RPMI7951 (cell line): ENCODE measurements at places on chromosomes 6 and 20. TPM values are rescaled to one million over a fixed set of nuclear protein-coding genes. Genes with fewer than 3 reads are reported as not detected.

GRCh38 chr6:139841794-139842215 is 467.4 kb upstream of the CITED2 start:
- no peak for DNase-seq

GSTA2 gene
- total RNA-seq, result not detected in 2 replicates

TOX2 gene
- 24.7 and 25.4 TPM in 2 replicates for total RNA-seq

DNA sequence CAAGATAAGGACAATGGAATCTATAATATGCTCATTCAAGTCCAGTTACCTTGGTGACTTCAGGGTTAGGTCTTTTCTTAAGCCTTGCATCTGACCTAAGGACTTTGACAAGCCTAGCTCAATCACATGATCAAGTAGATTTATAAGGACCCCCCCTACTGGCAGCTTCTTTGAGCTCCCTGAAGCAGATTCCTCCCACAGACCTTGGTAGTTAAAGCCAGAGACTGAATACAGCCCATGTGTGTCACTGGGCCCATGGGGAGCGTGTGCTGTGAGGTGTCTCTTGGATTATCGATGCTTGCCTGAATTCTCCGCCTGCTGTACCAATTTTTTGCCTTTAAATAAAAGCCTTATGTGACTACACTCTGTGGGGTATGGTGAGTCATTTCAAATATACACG is 372.7 kb upstream of the RGS17 start:
- DNase-seq, result peak; percentile 1

EBF4 gene
- 0.10 TPM in 1 of 2 replicates, not detected in the other for total RNA-seq

RNF217 gene
- total RNA-seq, result 8.0 and 10.3 TPM in 2 replicates

DOP1A gene
- 9.2 and 15.4 TPM in 2 replicates for total RNA-seq

DPPA5 gene
- not detected in 2 replicates for total RNA-seq

SLC22A2 gene
- not detected in 2 replicates for total RNA-seq

SLC22A7 gene
- total RNA-seq, result not detected in 2 replicates

ASIP gene
- not detected in 2 replicates for total RNA-seq

- DNase-seq, result peak; percentile 87
Measured at GRCh38 chr6:113632220-113632864, 224.8 kb upstream of the MARCKS start.

GRCh38 chr6:149468179-149468578 is 16.6 kb downstream of the ZC3H12D start:
- no peak for DNase-seq

DNA sequence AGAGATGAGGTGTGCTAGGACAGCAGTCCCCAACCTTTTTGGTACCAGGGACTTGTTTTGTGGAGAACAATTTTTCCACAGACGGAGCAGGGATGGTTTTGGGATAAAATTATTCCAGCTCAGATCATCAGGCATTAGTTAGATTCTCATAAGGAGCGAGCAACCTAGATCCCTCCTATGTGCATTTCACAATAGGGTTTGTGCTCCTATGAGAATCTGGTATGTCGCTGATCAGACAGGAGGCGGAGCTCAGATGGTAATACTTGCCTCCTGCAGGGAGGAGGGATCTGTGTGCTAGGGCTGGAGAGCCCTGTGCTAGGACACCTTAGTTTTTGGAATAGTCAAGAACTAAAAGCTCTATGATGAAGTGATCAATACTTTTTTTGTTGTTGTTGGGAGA is 2.5 kb downstream of the SMIM13 start:
- peak; percentile 59 for DNase-seq

ARMH2 gene
- total RNA-seq, result not detected in 2 replicates

- DNase-seq, result no peak
Measured at GRCh38 chr20:29085625-29086024, 2171.8 kb upstream of the DEFB115 start.

DNA sequence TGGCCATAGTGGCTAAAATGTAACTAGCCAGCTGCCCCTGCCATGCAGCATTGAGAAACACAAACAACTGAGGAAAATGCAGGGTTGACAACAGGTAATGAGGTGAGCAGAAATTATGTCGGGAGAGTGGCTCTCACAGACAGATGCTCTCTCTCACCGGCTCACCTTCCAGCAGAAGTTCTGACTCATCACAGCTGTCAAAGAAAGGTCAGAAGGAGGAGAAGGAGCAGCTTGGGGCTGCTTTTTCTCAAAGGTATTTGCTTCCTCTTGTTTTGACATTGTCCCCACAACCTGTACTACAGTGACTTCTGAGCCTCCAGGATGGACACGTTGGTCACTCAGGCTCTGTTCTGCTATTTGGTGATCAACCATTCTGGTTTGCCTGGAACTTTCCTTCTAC is 190.5 kb upstream of the HEY2 start:
- no peak for DNase-seq

GRCh38 chr6:121442576-121442975 is 7.1 kb downstream of the GJA1 start:
- DNase-seq, result peak; percentile 58

- peak; percentile 92 for DNase-seq
Measured at GRCh38 chr6:26457806-26458688, at the start of gene BTN2A1. BTN2A1 (plus strand) TSS chr6:26457955; CDS start chr6:26458637, 682 bp downstream.

SOBP gene
- total RNA-seq, result 0.49 and 0.60 TPM in 2 replicates

DNA sequence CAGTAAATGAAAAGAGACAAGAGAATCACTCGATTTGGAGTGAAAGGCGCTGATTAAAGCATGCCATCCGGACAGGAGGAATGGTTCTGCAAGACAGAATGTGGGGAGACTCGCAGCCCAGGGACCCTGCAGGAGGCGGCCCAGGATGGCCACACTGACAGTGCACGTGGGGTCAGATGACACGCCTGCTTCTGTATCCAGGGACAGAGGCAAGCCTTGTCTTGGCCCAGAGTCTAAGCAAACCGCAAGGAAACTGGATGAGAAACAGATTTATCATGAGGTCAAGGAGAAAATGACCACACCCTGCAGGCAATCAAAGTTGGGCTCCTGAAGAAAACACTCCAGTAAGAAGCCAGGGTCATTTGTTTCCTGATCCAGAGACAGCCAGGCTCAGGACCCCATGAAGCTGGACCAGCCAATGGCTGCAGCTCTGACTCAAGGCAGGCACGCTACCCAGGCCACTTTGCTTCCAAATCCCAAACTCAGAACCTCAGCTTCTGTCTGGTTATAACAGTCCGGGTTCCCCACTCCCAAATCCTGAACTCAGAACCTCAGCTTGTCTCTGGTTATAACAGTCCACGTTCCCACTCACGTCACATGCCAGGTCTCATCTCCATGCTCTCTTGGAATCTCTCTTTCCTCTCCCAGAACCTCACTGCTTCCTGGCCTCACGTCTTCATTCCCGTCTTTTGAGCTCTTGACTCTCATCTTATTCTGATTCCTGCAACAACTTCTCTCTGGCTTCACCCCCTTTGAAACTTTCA is 144.9 kb upstream of the THBS2 start:
- peak; percentile 71 for DNase-seq

DNA sequence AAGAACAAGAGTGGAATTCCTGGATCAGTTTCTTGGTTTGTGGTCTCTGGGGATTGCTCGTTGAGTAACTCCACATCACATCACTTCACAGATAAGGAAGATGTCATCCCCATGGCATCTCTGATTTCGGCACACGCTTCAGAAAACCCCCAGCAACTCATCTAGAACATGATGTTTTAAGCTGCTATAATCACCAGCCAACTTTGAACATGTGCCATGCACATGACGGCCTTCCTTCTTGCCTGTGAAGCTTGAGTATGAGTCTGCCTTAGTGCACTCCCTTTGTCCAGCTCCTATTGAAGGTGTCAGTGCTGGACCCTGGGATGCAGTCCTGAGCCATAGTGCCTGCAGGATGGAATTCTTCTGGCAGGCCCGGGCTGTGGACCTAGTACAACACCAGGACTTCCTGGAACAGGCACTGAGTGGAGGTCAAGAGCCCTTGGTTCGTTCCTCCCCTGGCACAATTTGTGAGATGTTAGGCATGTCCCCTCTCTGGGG is 231.5 kb upstream of the SUPT3H start:
- peak; percentile 100 for DNase-seq

DNA sequence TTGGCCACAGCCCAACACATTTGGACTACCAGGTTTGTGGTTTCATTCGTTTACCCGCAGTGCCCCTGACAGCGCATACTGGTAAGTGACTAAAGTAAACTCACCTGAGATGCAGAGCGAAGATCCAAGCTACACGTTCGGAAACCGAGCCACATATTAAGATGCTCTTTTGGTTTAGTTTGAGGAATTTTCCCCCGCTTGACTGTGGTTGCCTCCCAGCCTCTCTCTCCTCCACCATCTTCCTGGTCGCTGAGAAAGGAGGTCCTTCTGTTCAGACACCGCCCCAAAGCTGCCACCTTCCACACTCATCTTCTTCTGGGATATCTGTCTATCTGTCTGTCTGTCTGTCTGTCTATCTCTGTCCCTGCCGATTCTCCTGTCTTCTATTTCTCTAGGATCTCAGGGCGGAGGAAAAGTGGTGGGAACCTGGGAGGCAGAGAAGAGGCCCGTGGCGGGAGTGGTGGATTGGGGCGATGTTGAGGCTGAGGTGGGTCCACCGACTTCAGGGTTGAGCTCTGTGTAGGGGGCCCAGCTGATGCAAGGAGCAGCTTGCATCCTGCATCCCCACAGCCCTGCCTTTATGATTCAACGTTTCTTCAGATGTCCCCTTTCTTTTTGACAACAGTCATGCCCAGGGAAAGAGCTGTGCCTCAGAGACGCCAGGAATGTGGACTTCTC is 196.9 kb upstream of the ZNF184 start:
- DNase-seq, result no peak

MOG gene
- total RNA-seq, result not detected in 2 replicates

DNA sequence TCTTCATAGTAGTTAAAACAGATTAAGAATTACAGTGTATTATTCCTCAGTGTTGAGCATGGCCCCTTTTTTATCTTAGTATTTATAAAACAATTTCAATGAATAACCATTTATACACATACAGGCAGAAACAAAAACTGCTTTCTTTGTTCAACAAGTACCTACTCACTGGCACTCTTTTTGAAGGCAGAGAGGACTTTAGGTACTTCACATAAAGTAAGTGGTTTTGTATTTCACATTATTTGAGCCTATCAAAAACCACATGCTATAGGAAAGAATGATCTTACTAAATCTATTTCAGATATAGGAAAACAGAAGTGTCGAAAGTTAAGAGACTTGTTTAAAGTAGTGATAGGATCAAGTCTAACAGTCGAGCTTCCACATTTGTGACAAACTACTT is 73.8 kb downstream of the PRKN start:
- DNase-seq, result no peak

PTCRA gene
- total RNA-seq, result not detected in 2 replicates

DNA sequence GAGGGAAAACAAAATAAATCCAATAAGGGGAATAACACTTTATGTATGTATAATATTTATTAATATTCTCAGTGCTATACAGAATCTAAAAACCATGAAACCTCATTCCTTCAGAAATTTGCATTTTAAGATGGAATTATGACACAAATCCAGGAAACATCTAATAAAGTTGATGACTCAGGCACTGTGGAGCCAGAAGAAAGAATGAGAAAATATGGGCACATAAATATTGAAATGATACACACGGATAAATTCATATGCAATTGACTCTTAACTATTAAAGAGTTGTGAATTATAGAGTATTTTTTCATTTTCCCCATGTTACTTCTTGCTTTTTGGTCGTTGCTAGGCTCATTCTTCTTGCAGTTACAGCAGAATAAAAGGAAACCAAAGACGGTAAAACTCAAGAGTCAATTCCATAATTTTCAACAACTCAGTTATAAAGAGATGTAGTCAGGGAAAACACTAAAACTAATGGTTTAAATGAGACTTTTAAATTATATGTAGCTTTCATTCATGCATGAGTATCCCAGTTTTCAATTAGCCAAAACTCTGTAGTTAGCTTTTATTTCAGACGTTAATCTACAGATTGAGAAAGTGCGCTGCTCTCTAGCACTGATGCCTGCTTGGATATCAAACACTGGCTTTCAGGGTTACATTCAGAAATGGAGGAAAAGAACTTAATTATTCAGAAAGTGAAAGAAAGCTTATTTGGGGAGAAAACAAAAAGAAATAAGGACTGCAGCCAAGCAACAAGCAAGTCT is 95.4 kb downstream of the ADGRB3 start:
- DNase-seq, result no peak

NFATC2 gene
- 3.0 and 3.4 TPM in 2 replicates for total RNA-seq

RPP40 gene
- total RNA-seq, result 35.3 and 45.5 TPM in 2 replicates

SMOC2 gene
- total RNA-seq, result not detected in 2 replicates

RAET1L gene
- not detected in 2 replicates for total RNA-seq

EEF1E1 gene
- total RNA-seq, result 185 and 229 TPM in 2 replicates

CST5 gene
- not detected in 2 replicates for total RNA-seq

DNA sequence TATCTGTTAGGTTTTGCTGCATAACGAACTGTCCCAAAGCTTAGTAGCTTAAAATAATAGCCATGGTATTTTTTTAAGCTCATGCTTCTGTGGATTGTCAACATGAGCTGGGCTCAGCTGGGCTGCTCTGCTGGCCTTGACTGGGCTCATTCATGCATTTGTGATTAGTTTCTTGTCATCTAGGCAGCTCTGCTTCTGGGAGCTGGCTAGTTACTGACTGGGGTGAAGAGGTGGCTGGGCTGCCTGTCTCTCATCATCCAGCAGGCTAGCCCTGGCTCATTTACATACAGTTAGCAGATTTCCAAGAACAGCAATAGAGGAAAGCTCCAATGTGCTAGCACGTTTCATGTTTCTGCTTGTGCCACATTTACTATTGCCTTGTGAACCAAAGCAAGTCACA is 165.1 kb upstream of the PCSK2 start:
- DNase-seq, result no peak

GRCh38 chr20:12598894-12599293 is 409.9 kb upstream of the SPTLC3 start:
- DNase-seq, result no peak

BPI gene
- 0.24 and 0.29 TPM in 2 replicates for total RNA-seq

FOXA2 gene
- total RNA-seq, result not detected in 2 replicates

- no peak for DNase-seq
Measured at GRCh38 chr6:45835721-45836437, 179.8 kb downstream of the CLIC5 start.

FAM162B gene
- total RNA-seq, result not detected in 2 replicates

DNA sequence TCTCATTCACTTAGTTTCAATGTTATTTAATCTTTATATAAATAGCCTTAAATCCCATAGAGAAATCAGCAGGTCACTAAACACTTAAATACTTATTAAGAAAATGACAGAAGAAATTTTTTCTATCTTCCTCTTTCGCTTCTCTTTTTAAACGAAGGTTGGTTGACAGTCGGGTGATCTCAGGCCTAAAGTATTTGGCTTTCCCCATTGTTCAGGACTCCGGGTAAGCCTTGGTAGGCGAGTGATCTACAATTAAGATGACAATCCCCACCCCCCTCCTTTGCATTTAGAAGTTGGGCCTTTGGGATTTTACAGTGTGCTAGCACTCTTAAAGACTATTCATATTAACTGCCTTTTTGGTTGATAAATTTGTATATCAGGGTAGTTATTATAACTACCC is 19.7 kb upstream of the UTRN start:
- DNase-seq, result peak; percentile 86

DNA sequence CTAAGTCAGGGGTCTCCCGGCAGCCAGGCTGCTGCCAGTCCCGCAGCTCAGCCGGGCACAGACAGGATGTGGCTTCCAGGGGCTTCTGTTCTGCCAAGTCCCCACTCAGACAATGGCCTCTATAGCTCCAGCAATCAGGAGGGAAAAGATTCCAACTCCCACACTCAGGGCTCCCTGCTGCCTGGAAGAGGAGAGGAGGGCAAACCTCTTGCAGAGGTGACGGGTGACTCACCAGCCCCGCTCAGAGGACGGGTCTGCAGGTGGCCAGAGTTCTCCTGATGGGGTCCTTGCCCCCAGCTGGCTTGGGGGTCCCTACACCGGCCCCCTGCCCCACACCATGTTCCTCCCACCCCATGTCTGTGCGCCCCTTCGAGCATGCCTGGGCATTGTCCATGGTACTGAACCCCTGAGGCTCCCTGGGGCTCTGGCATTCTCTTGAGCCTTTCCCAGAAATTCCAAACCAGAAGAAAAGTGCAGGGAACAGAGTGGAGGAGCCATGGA is 32.6 kb downstream of the NTSR1 start:
- peak; percentile 77 for DNase-seq
